ENCODE measurements at places on chromosomes 2 and 18.

GRCh38 chr2:189613650-189614420, 33.2 kb upstream of the SLC40A1 start:
- no peak for DNase-seq

GRCh38 chr18:65235966-65236624, 514.7 kb upstream of the CDH7 start:
- no peak for DNase-seq

- no peak for DNase-seq
Observed at GRCh38 chr2:182020286-182021070, 34.8 kb downstream of the PPP1R1C start.

DNA sequence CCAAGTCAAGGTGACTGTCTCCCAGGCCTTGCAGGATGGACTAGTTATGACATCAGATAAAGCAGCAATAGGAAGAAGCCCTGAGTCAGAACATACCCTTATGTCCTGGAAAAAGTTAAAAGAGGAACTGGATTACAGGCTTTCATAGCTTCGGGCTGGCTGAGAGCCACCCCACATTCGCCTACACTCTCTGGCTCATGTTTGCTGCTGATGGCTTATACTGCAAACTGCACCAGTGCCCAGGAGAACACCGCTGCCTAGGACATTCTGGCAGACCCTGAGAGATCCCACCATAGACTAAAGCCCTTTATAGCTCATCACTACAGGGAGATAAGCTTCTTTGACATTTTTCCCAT, 20.3 kb downstream of the SLC8A1 start:
- DNase-seq: no peak

GRCh38 chr18:59268721-59269562, 4.3 kb downstream of the RAX start:
- DNase-seq: no peak

- no peak for DNase-seq
Observed at GRCh38 chr2:103880081-103880834, 973.7 kb upstream of the POU3F3 start.

- DNase-seq: no peak
Observed at GRCh38 chr2:203914546-203915182, 21.9 kb upstream of the ICOS start.

GRCh38 chr2:241412144-241412543, 56.1 kb downstream of the FARP2 start:
- DNase-seq: no peak

DNA sequence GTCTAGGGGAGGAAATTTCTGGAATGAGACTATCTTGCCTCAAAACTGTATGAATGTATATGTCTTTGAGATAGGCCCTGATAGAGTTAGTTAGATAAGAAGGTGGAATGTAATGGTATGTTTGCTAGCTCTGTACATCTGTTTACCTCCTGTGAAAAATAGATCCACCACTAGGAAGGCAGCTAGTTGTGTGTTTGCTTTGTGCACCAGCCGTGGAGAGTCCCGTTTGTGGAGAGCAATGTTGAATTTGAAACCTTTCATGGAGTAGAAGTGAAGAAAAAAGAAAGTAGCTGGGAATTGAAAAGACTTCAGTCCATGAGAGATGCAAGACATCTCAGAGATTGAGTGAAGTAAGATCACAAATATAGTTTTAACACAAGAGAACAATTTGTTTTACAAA, 25.4 kb downstream of the ASXL3 start:
- DNase-seq: no peak

DNA sequence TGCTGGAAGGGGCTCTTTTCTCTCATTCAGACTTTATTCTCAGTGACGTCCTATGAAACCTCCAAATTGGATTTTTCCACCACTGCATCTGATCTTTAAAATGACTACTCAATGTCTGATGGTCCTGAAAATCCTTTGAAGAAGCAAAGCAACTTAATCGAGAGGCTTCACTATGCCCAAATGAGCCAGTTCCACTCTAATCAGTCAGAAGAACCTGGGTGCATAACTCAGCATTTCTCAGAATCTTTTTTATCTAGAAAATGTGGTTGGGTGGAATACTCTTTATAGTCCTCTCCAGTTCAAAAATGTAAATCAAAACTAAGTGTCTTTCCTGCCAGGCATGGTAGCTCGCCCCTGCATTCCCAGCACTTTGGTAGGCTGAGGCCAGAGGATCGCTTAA, 60.7 kb downstream of the PRELID3A start:
- DNase-seq: no peak

DNA sequence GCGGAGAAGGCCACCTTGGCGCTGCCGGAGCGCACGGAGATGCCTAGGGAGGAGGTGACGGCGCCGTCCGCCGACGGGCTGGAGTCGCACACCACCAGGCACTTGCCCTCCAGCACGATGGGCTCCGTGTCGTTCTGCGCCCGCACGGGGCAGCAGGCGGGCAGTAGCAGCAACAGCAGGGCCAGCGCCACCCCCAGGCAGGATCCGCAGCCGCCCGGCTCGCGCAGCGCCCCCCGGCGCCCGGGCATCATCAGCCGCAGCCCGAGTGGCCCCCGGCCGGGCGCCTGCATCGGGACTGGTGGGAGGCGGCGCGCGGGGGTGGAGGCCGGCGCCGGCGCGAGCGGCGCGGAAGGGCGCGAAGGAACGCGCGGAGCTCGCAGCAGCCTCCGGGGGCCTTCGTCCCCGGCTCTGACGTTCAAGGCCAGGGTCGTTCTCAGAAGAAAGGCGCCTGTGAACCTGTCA, 2.2 kb downstream of the CBLN2 start:
- DNase-seq: no peak

DNA sequence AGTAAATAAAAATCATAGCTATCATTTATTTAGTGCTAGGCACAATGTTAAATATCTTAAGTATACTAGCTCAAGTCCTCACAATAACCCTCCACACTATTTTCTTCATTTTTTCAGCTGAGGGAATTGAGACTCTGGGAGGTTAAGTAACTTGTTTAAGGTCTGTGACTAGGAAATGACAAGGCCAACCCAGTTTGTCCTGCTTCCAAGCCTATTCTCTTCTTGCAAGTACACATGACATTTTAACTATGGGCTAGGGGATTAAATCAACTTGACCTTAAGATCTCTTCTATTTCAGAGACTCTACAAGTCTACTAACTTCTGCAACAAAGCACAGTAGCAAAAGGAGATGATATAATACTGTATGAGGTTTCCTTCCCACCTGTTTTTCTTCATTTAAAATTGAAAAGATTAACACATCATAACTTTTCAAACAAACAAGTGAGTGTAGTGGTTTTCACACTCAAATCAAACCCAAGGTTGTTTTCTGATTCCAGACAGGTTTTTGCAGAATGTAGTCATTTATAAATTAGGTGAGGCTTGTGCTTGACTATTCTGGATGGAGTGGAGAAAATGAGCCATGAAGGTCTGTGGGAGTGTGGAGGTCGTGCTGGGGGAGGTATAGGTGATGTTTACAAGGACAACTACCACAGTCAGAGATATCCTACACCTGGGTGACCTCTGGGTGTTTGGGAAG, 57.0 kb downstream of the CD28 start:
- DNase-seq: no peak

DNA sequence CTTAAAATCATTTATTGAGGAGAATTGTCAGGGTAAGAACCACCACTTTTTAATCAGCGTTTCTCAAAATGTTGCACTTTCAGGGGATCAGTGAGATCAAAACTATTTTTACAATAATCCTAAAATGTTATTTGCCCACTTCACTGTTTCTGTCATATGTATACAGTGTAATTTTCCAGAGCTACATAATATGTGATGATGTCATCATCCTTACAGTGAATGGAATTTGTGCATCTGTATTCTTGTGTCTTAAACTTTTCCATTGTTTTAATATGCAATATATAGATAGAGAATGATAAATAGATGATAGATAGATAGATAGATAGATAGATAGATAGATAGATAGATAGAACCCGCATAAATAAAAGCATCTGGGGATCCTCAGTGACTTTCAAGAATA, 518.0 kb downstream of the ADCYAP1 start:
- no peak for DNase-seq

DNA sequence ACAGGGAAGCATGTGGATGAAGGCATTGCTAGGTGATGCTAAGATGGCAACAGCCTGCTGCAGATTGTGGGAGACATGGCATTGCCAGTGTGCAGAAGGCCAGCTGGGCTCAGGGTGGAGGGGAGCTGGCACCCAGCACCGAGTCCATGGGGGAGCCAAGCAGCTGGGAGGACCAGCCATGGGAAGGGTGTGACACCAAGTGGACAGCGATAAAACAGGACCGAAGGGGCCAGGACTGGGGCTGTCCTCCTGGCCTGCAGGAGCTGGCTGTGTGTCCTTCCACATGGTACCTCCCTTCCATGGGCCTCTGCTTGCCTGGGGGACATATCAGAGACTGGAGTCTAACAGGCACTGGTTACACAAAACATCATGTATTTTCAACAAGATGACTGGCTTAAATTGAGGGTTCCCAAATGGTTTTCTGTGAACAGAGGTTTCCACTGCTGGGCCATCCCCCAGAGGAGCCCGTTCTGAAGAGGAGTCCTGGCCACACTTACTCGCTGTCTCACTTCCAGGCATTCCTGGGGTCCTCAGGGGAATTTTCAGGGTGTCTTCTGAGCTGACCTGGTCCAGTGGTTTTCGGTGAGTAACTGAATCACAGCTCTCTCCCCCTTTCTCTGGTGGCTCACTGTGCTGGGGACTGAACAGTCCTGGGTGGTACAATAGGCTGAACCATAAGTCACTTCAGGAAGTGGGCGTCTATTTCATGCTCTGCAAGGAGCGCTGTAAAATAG, 60.4 kb upstream of the TNP1 start:
- no peak for DNase-seq

DNA sequence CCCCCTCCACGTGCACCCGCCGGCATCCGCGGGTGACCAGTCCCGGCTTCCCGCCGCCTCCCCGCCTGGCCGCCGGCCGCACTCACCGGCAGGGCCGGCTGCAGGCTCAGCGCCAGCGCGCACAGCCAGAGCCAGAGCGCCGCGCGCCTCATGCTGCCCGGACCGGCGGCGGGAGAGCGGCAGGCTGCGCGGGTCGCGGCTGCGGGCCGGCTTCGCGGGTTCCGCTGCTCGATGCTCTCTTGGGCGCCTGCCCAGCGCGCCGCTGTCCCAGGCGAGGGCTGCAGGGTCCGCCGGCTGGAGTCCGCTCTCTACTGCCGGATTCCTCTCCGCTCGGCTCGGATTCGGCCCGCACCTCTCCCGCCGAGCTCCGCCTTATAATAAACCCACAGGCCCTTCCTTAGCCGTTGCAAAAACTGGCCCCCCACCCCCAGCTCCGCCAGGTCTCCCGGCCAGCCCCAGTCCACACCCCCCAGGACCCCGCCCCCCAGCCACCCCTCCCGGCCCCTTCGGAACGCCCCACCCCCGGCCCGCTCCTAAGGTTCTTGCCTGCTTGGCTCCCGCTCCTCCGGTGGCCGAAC, at the start of gene SDC1:
Gene SDC1, minus strand, starts transcription at position 415 of the 578 bp plus-strand sequence. Its CDS starts 263 bp downstream, at position 152.
- DNase-seq: no peak

DNA sequence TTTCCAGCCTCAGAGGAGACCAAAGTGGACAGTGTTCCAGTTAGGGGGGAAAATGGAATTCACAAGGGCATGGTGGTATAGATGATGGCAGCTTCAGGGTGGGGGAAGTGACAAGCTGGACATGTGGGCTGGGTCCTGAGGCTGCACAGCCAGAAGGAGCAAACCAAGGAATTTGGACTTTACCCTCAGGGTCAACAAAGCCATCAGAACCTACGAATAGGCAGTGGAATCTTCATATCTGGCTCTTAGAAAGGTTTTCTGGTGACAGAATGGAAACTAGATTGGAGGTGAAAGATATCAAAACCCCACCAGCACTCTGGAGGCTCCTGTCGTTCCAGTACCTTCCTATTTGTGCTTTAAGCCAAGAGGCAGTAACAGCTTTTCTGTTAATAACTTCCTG, 127.1 kb downstream of the SETBP1 start:
- DNase-seq: no peak

DNA sequence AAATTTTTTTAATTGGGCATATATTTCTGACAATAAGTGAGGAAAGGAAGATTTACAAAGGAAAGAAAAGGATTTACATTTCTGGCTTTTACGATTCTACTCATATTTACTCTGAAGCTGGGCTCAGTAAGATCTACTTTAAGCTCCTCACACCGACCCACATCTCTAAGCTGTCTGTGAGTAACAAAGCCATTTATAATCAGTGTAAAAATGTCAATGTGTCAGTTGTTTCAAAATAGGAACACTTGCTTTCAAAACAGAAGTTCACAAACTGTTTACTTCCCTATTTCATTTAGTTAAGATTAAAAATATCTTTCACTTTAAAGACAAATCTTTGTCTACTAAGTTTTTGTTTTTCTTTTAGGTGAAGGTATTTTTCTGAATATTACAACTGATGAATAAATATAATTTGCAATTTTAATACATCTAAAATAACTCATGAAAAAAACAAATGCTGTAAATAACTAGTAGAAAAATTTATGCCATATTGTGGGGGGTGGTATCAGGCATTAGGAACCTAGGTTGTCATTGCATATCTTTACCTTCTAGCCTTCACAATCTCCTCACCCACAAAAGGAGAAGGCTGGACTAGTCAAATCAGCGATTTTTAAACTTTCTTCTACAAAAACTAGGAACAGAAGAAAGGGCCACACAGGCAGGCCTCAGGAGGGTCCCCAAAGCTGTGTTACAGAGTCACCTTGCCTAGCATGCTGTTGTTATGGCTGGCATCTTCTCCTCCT, 64.5 kb downstream of the TMEM131 start:
- no peak for DNase-seq

GRCh38 chr2:99600981-99601651, 111.3 kb upstream of the REV1 start:
- DNase-seq: no peak

DNA sequence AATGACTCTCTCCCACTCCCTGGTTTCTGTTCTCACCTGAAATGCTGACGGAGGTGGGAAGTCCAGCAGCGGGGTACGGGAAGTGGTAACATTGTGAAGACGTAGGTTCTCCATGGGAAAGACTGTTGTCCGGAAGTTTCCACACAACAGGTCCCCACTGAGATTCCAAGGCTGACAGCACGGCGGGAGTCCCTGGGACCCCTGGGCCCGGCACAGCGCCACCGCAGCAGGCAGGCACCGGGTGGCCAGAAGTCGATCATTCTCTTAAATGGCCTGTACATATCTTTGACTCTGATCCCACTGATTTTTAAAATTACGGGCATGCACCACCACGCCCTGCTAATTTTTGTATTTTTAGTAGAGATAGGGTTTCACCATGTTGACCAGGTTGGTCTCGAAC, 201.0 kb upstream of the SALL3 start:
- no peak for DNase-seq

DNA sequence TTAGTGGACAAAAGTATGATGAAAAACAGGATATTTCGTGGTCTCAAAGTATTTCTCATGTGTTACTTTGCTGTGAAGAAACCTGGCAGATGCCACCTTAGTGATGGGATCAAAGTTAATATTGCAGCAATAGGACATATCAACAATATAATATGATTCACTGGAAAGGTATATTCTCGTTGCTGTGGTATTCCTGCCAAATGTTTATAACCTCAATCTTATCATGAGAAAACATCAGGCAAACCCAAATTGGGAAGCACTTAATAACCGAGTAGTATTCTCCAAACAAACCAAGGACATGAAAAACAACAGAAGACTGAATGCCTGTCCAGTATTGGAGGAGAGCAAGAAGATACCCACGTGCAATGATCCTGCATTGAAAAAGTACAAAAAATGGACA, 302.6 kb upstream of the MC4R start:
- no peak for DNase-seq

Data from cerebellar nuclear complex (tissue), 1 donor.